ENCODE measurements at places on chromosomes 6 and 20.

DNA sequence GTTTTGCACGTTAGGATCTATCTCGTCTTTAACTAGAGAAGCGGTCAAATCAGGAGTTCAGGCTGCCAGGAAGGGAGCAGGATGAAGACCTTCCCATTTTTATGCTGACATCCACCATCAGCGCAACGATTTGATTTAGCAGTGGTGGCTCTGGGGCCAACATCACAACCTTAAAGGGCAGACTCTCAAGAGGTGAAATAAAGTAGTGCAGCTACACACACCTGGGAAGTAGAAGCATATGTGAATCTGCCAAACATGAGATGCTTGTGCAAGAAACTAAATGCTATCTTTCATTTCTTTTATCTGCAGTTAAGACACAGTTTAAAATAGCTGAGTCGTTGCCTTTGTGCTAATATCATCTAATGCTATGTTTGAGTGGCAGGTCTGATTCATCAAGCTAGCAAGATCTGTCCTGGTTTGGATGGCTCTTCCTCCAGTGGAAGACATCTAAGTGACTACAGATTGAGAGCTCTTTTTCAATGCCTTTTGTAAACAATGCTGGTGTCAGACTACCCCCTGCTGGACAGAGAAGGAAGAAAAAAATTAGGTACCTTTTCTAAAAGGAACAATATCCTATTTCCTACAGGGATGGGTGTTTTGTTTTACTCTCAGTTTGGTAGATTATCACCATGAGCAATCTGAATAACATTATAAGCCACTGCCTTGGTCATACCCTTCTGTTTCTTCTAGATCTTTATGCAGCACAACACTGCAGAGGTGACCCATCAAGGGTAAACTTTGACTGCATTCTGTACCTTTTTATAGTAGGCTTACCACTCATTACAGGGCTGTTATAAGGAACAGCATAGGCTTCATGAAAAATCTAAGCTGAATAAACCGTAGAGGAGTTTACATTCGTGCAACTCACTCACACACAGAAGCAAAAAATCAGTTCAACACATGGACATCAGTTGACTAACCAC lies 171.6 kb upstream of the FBXL4 start:
- no peak for DNase-seq

DNA sequence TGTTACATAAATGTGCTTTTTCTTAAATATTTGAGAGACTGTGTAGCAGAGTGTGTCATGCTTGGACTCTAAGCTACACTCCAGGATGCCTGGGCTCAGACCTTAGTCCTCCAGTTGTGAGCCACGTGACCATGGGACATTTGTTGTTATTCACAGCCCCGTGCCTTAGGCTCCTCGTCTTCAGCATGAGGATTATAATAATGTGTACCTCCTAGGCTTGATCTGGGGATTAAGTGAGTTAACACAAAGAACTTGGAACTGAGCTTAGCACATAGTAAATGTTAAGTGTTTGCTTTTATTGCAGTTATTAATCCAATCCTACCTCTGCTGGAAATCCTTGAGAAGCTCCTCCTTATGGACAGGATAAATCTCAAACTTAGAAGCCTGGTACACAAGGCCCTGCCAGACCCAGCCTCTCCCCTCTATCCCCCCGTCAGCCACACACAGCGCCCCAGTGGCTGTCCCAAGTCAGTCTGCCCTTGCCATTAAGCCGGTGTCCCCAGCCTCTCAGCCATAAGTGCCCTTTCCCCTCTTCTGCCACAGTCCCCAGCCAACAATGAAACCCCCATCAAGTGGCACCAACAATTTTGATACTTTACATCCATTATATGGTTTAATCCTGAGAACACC lies 177.5 kb downstream of the TMEM242 start:
- no peak for DNase-seq

- no peak for DNase-seq
These were observed 97.0 kb downstream of the RREB1 start for GRCh38 chr6:7204726-7205125.

- no peak for DNase-seq
These were observed 707.5 kb downstream of the DHX35 start for GRCh38 chr20:39669659-39670058.

- DNase-seq, result no peak
These were observed 28.9 kb downstream of the ASIP start for GRCh38 chr20:34269996-34270627.

- DNase-seq, result no peak
These were observed 1.3 kb upstream of the NNAT start for GRCh38 chr20:37519508-37520418.

Measured in central memory CD8-positive, alpha-beta T cell (primary cell).